ENCODE measurements at places on chromosomes 11 and 22. TPM values are rescaled to one million over a fixed set of nuclear protein-coding genes. Genes with fewer than 3 reads are reported as not detected.
A peak's percentile ranks its signal among the peaks of the same experiment; 100 is the strongest.

GRCh38 chr22:27903805-27904473, 15.1 kb downstream of the PITPNB start:
- no peak overlapping the region for H3K4me3 ChIP-seq
- H3K27ac ChIP-seq: no peak overlapping the region
- H3K27me3 ChIP-seq: no peaks in the 10 kb centered on the region
- no peaks in the 10 kb centered on the region for H3K4me1 ChIP-seq
- H3K36me3 ChIP-seq: peaks cover 26% of the 10 kb centered on the region

GRCh38 chr11:92245700-92246271, 21.2 kb downstream of the FAT3 start:
- H3K4me1 ChIP-seq: no peaks in the 10 kb centered on the region
- DNase-seq: no peak
- no peak overlapping the region for H3K27ac ChIP-seq
- no peaks in the 10 kb centered on the region for H3K36me3 ChIP-seq

DNA sequence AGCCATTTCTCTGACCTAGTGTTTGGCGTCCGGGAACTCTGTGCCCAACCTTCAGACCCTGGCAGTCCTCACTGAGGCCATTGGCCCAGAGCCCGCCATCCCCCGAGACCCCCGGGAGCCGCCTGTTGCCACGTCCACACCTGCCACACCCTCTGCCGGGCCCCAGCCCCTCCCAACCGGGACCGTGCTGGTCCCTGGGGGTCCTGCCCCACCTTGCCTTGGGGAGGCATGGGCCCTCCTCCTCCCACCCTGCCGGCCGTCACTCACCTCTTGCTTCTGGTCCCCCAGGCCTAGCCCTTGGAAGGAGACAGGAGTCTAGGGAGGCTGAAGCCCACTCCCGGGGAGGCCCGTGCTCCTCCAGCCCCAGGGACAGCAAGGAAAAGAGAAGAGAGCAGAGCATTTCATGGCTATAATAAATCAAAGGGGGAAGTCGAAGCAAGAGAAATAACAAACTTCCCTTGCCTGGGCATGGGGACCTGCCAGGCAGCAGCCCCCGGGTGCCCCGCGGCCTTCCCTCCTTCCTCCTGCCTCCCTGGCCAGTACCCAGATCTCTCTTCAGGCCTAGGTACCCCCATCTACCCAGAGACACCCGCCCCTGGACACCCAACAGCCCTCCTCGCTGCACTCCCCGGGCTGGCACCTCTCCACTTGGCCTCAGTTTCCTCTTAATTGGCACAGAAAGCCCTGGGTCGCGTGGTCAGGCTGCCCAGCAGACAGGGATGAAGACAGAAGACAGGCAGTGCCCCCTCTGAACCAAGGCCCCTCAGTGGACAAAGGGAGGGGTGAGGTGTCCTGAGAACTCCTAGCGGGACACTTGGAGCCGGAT, 13.0 kb upstream of the SLC39A13 start:
- no peak for DNase-seq
- no peaks in the 10 kb centered on the region for H3K36me3 ChIP-seq
- no peaks in the 10 kb centered on the region for H3K27me3 ChIP-seq
- peak overlapping the region; percentile 21 for H3K4me3 ChIP-seq
- H3K4me1 ChIP-seq: peaks cover 12% of the 10 kb centered on the region

- no peaks in the 10 kb centered on the region for H3K36me3 ChIP-seq
- no peaks in the 10 kb centered on the region for H3K27me3 ChIP-seq
- H3K4me1 ChIP-seq: no peaks in the 10 kb centered on the region
- no peak overlapping the region for H3K4me3 ChIP-seq
Observed at GRCh38 chr22:30206944-30207343, 39.6 kb downstream of the LIF start.

- H3K27me3 ChIP-seq: peaks cover 5% of the 10 kb centered on the region
- no peak overlapping the region for H3K27ac ChIP-seq
- no peak overlapping the region for H3K4me3 ChIP-seq
- peak; percentile 63 for DNase-seq
Observed at GRCh38 chr11:120170741-120171261, 32.9 kb upstream of the TRIM29 start.

DNA sequence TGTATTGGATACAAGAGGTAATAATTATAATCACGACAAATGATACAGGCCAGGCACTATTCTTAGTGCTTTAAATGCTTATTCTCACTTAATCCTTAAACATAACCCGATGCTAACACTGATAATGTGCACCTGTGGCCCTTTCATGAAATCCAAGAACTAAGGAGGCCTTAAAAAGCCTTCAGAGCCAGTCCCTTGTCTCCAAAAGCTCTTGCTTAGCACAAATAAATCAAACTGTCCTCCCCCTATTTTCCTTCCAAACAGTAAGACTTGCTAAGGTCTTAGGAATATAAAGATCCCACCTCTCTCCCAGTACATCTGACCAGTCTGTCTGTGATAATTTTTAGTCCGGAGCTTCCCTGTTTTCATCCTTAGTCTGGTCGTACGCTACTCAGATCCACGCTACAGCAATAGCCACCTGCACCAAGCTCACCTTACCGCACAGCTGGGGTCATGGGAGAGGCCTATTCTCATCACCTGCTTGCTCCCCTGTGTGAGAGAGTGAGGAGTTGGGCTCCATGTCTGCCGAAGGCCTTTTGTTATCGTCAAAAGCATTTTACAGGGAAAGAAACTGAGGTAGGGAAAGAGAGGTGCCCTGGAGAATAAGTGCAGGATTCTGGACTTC, 16.9 kb downstream of the FXYD6 start:
- no peaks in the 10 kb centered on the region for H3K27me3 ChIP-seq
- no peaks in the 10 kb centered on the region for H3K36me3 ChIP-seq
- H3K4me1 ChIP-seq: no peaks in the 10 kb centered on the region

The TSSK2 gene
- not detected for total RNA-seq

The PAX6 gene
- total RNA-seq: not detected

The AAMDC gene
- 40.7 TPM for total RNA-seq

The PTS gene
- 22.9 TPM for total RNA-seq

The P4HA3 gene
- total RNA-seq: 1.1 TPM
